Hematopoietic multipotent progenitor cell treated with erythropoietin and hydrocortisone succinate and interleukin-3 and kit ligand, for 15 days (in vitro differentiated cells): ENCODE measurements at places on chromosomes 7 and 10.

GRCh38 chr10:5560817-5561703 lies 36.3 kb downstream of the CALML3 start:
- no peak for DNase-seq

DNA sequence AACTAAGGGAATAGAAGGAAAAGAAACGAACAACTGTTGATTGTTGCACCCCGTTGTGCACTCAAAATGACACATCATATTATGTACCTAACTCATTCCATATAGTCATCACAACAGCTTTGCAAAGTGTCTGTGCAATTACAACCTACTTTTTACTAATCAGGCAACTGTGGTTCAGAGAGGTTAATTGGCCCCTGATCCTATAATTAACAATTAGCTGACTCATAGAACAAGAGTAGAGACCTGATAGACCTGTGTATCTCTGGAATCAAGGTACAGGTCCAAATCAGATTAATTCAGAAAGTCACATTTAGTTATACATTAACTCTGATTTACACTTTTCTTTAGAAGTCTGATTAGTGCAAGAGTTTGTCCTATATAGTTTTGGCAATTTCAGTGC lies 122.5 kb upstream of the CDK13 start:
- no peak for DNase-seq

DNA sequence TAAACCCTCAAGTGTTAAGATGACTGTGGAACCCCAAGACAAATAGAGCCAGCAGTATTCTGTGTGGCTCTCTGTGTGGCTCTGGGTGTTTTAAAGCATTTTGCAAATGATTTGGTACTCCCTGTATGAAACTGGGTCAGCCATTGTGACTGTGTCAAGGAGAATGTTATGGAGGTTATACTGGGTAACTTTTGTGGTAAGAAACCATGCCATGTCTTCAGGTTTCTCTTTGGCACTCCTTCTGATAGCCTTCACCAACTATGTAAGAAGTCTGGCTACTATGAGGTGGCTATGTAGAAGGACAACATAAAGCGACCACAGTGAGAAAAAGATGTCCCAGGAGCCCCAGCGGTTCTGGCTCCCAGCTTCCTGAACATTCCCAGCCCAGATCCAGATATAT lies 226.6 kb upstream of the RHOBTB1 start:
- no peak for DNase-seq

DNA sequence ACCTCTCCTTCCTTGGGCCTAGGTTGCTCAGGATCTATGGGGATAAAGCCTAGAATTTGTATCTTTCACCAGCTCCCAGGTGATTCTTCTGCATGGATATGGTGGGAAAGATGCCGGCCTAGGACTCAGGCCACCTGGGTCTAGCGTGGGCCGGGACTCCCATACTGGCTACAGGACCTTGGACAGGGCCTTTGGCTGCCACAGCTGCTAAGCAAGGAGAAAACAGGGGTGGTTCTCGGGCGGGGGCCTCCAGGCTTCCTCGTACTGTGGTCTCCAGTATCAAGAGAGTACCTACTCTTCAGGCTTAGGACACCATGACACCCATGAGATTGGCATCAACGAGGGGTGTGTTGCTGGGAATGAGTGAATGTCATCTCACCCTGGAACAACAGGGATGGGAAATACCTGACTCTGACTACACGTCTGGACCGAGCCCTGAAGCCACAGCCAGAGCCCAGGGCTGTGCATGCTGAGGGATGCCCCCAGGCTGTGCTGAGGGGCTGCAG lies 120.3 kb upstream of the ADAM12 start:
- DNase-seq, result no peak

GRCh38 chr7:151754142-151754590 lies 122.7 kb downstream of the PRKAG2 start:
- peak; percentile 12 for DNase-seq

DNA sequence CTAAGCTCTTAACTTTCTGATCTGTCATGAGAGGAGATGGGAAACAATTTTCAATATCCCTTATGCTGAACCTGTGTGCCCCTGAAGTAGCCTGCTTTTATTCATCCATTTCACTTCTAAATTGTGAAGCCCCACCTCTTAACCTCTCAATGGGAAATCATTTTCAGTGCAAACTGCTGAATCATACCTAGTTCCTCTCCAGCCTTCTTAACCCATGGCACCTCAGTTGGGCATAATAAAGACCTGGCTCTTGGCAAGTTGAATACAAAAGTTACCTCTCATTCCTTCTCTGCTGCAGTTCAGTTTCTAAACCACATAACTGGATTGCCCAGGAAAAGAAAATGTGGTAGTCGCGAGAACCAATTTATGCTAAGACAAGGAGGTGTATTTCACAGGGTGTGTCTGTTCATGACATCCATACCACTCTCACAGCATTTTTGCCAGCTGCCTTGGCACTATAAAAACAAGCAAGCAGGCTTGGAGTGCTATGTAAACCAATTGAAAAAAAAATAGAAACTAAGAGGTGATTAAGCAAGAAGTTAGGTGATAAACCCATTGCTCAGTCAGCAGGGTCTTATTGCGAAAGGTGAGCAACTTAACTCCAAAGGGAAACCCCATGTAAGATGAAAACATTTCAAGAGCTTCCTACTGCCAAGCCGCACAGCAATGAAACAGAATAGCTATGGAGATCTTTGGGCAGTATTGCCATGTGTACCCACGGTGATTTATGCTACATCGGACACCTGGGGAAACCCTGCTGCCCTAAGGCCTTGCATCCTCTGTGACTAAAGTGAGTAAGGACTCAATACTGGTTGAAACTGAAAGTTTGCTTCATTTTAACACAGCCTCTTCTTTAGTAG lies 57.0 kb upstream of the DKK1 start:
- DNase-seq, result no peak
